ENCODE measurements at places on chromosomes 2 and 18. TPM values are rescaled to one million over a fixed set of nuclear protein-coding genes. Genes with fewer than 3 reads are reported as not detected.

DNA sequence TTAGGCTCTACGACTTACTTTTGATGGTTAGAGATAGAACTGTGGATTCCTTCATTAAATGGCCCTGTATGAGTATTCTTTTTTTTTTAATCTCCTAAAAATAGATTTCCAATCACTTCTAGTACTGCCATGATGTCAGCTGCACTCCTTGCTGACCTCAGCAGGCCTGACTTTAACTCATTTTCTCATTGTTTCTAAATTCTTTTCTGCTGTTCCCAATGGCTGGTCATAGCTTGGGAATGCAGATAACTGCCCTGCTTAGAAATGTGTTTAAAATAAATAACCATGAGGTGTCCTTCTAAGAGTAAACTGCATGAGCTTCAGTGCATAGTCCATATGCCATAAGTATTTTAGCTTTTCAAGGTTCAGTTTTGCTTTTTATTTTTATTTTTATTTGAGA, 15.7 kb downstream of the CCDC85A start:
- DNase-seq: no peak

GRCh38 chr18:80124131-80124530, 15.1 kb downstream of the ADNP2 start:
- DNase-seq: no peak

GRCh38 chr2:193228276-193228675, 1033.5 kb upstream of the TMEFF2 start:
- no peak for DNase-seq

DNA sequence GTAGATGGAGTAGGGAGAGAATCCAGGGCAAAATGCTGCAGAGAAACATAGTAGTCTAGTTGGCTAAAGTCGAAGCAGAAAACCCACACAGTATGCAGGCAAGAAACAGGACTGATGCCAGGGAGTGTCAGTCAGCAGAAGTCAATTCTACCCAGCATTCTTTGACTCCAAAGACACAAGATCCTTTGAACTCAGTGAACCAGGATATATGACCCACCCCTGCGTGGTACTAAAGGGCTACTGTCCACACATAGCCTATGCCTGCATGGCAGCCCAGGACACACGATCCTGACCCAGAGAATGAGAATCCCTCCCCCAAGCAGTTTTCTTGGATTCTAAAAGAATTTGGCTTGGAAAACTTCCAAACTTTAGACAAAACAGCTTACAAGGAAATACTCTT, 42.5 kb downstream of the ALK start:
- no peak for DNase-seq

Gene PMAIP1
- 4.0 TPM for polyA plus RNA-seq

DNA sequence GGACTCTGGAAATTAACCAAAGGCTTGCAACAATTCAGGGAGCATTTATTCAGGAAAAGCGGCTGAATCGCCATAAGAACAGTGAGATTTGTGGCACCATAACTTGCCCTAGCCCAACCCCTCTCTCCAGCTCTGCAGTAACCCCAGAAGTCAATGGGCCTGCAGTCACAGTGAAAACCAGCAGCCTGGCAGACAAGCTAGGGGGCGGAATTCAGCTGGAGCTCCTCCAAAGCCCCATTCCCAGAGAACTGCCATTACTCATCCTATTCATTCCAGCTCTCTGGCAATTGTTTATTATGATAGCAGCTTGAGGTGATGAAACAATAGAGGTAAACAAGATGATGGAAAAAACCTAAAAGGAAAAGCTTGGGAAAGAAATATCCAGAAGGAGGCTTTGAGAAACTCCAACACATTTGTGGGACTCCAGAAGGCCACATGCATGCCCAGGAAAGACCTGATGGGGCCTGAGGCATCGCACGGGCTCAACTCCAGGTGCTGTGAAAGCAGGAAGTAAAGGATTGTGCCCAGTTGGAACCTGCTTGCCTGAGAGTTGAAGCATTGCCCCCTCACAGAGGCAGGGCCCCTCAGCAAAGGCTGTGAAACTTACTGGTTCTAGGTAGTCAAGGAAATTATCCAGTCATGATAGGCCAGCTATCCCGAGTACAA, 126.7 kb downstream of the TWIST2 start:
- no peak for DNase-seq

GRCh38 chr2:112627060-112628040, 18.4 kb upstream of the SLC20A1 start:
- DNase-seq: no peak

- no peak for DNase-seq
These were observed 80.9 kb downstream of the PPP1R1C start for GRCh38 chr2:182066400-182067087.

Gene PTRHD1
- polyA plus RNA-seq: 40.5 TPM

DNA sequence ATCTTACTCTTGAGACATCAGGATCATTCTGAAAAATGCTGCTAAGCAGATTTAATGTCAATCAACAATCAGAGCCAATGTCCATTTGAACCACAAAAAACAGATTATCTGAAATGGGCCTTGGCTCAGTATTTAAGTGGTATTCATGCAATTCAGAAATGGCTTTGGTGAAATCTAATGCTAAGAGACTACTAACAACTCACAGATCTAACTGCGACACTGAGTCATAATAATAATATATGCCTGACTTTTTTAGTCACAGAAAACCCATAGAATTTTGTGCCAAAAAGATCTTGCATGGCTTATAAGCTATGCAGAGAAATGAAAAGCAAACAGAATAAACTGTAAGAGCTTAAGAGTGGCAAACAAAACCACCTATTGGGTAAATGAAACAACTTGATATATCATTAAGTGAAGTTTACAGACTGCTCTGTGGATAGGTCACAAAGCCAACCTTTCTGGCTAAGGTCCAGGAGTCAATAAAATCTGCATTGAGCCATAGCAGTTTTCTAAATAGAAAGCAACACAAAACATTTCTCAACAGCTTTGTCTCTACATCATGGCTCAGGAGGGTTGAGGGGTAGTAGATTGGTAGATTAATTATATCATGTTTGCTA, 234.3 kb downstream of the LRATD1 start:
- no peak for DNase-seq

- DNase-seq: no peak
These were observed 68.9 kb downstream of the ZNF521 start for GRCh38 chr18:25282896-25283703.

GRCh38 chr2:113863144-113863543, 26.7 kb upstream of the ACTR3 start:
- DNase-seq: no peak

Gene SULT1C2
- polyA plus RNA-seq: 62.5 TPM

Gene FKBP1B
- polyA plus RNA-seq: 11.6 TPM

DNA sequence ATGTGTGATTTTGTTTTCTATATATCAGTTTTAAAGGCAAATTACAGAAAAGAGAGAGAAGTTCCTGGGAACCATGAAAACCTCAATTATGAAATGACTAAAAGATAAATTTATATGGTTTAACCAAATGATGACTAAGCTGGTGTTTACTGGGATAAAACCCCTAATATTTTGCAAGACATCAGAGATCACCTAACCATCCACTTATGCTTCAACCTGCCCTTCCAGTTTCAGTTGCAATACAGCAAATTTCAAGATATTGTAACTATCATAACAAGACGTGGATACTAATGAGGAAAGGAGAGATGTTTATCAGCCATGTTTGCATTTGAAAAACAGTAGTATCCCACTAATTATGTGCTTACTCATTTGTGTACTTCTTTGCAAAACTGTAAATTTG, 108.2 kb downstream of the GAREM1 start:
- no peak for DNase-seq

Gene AGXT
- 0.21 TPM for polyA plus RNA-seq

GRCh38 chr2:223854741-223855140, 17.4 kb upstream of the AP1S3 start:
- no peak for DNase-seq

Gene SP3
- 135 TPM for polyA plus RNA-seq

Gene GRHL1
- 5.7 TPM for polyA plus RNA-seq

Gene RNF181
- polyA plus RNA-seq: 138 TPM

Gene PLEK
- 3.9 TPM for polyA plus RNA-seq

Gene MYOM1
- 7.2 TPM for polyA plus RNA-seq

GRCh38 chr2:174566871-174567270, 30.7 kb downstream of the WIPF1 start:
- no peak for DNase-seq

DNA sequence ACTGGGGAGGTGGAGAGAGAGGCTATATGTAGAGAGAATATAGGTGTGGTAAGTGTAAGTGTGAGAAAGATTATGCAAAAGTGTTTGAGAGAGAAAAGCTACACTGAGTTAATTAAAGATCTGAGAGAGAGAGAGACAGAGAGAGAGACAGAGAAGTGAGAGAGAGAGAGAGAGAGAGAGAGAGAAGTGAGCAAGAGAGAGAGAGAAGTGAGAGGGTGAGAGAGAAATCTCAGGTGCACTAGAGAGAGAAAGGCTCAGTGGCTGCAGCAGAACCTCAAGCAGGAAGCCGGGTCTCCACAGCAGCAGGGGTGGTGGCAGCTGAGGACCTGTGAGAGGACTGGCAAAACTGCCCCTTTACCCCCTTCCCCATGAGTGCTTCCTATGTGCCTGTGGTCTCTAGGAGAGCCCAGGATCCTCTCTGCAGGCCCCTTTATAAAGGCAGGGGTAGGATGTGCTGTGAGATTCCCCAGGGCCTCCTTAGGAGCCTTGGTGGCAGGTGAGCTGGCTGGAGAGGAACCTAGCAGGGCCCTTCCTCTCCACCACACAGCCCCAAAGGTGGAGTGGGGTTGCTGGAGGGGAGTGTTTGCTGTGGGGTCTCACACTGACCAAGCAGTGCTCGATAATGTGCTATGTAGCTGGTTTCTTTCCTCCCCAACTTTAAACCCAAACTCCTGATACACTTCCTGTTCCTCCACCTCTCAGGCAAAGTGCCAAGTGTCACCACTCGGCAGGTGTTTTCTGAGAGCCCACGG, 52.6 kb downstream of the SLC4A5 start:
- no peak for DNase-seq

- no peak for DNase-seq
These were observed 111.4 kb downstream of the COPS8 start for GRCh38 chr2:237196866-237197618.

DNA sequence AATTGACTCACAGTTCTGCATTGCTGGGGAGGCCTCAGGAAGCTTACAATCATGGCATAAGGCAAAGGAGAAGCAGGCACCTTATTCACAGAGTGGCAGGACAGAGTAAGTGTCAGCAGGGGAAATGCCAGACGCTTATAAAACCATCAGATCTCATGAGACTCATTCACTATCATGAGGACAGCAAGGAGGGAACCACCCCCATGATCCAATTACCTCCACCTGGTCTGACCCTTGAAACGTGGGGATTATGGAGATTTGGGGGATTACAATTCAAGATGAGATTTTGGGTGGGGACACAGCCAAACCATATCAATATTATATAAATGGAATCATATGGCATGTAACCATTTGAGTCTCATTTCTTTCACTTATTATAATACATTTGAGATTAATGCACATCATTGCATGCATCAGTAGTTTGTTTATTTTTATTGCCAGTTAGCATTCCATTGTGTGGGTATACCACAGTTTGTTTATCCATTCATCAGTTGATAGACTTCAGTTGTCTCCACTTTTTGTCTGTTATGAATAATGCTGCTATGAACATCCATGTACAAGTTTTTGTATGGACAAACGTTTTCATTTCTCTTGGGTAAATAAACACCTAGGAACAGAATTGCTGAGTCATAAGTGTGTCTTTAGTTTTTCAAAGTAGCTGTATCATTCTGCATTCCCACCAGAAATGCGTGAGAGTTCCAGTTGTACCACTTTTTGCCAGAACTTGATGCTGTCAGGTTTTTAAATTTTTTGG, 5.8 kb upstream of the SRBD1 start:
- DNase-seq: no peak

Gene SP9
- polyA plus RNA-seq: not detected
